ENCODE measurements at places on chromosomes 1 and 21. TPM values are rescaled to one million over a fixed set of nuclear protein-coding genes. Genes with fewer than 3 reads are reported as not detected.

Gene TRNP1
- 1.5 TPM for total RNA-seq

Gene CLCA1
- total RNA-seq, result 0.13 TPM

Gene SLC9C2
- total RNA-seq, result not detected

Gene SELP
- 0.48 TPM for total RNA-seq

Gene SLC45A3
- 0.34 TPM for total RNA-seq

Gene TNFRSF9
- total RNA-seq, result 119 TPM

Gene OR2T2
- total RNA-seq, result not detected

Gene DRAXIN
- 0.08 TPM for total RNA-seq

Gene FCGR3B
- not detected for total RNA-seq

Gene UMODL1
- not detected for total RNA-seq

Gene NUDT4B
- not detected for total RNA-seq
